ENCODE measurements at places on chromosomes 2 and 18.

- no peak for DNase-seq
Measured at GRCh38 chr2:181955010-181955409, 30.6 kb upstream of the PPP1R1C start.

GRCh38 chr18:79613186-79613931 lies 66.2 kb upstream of the CTDP1 start:
- DNase-seq, result no peak

GRCh38 chr18:41982942-41983660 lies 28.1 kb downstream of the PIK3C3 start:
- no peak for DNase-seq

DNA sequence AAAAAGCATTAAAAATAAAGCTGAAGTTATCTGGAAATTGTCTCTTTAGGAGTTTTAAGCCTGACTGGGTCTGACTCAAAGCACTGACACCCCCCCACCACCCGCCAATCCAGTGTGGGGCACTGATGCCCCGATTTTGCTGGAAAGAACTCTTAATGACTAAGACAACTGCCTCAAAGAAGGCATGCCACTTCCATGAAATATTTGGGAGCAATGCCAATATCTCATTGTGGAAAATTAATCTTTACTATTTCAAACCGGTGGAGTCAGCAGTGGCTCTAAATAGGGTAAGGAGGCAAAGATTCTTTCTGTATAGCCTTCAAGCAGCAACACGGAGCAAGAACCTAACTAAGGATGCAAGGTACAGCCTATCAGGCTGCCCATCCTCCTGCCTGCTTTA lies 4.5 kb downstream of the FKBP7 start:
- no peak for DNase-seq

GRCh38 chr2:237935740-237936452 lies 30.9 kb upstream of the UBE2F start:
- no peak for DNase-seq

DNA sequence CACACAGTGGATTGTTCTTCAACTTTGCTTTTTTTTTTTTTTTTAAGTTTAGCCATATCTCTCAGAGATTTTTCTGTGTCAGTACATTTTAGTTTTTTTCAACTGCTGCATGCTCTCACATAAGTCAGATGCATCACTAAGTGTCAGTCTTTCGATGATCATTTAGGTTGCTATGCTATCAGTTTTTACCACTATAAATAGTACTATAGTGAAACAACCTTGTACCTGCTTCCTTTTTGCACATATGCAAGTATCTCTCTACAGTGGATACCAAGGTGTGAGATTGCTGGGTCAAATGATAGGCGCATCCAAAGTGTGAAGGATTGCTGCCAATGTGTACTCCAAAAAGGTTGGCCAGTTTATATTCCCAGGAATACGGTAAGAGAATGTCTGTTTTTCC lies 33.5 kb upstream of the MAP4K3 start:
- no peak for DNase-seq

Data from activated T-cell treated with anti-CD3 and anti-CD28 coated beads for 24 hours (primary cell).